ENCODE measurements at places on chromosomes 7 and 10. TPM values are rescaled to one million over a fixed set of nuclear protein-coding genes. Genes with fewer than 3 reads are reported as not detected.

GRCh38 chr7:405489-406211 lies 114.0 kb downstream of the PDGFA start:
- peak; percentile 6 for DNase-seq

DNA sequence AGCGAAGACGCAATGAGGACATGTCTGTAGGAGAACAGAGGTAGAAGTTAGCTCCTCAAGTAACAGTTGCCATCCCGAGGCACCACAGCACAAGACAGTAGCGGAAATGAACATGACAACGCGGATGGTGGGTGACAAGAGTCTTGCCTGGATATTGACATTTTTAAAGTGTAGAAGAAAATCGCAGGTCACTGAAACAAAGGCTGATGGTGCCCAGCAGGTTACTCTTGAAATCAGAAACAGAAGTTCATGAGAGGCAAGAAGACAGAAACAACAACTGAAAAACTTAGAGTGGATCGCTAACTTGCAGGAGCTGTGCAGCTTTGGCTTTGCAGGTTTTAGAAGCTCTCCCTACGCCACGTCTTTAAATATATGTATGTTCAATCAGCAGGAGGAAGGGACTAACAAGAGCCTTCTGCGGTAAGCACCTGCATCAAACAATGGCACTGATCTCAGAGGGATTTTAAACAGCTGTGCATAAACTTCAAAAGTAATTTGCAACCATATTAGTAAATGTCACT lies 1.8 kb downstream of the PRKCQ start:
- DNase-seq = no peak

GRCh38 chr7:92767437-92767836 lies 68.9 kb downstream of the CDK6 start:
- DNase-seq = no peak

- peak; percentile 98 for DNase-seq
Measured at GRCh38 chr10:110918269-110918642, 724 bp downstream of the BBIP1 start.

DNA sequence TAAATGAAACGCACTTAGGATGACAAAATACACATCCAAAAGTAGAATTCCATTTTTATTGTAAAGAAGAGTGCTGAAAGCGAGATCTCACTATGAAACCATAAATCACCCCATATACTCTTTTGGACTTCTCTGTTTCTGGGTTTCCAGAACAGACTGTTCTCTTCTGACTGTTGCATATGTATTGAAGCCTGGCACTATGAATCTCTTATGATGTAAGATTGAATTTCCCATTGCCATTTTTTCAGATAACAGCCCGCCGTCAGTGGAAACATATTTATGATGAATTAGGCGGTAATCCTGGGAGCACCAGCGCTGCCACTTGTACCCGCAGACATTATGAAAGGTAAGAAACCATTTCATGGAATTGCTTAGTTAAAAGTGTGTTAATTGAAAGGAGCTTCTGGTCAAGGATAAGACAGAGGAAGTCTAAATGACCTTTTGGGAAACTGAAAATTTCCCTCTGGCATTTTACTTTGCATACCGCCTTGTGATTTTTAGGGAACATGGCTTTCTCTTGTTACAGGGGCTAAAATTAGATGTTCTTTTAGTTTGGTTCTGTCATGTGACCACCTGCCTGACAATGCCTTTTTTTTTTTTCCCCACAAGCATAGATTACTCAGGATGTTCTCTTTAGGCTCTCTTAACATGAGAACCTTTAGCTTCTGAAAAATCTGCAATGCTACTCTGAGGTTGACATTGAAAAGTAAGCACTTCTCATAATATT lies 168.1 kb downstream of the ARID5B start:
- no peak for DNase-seq

DNA sequence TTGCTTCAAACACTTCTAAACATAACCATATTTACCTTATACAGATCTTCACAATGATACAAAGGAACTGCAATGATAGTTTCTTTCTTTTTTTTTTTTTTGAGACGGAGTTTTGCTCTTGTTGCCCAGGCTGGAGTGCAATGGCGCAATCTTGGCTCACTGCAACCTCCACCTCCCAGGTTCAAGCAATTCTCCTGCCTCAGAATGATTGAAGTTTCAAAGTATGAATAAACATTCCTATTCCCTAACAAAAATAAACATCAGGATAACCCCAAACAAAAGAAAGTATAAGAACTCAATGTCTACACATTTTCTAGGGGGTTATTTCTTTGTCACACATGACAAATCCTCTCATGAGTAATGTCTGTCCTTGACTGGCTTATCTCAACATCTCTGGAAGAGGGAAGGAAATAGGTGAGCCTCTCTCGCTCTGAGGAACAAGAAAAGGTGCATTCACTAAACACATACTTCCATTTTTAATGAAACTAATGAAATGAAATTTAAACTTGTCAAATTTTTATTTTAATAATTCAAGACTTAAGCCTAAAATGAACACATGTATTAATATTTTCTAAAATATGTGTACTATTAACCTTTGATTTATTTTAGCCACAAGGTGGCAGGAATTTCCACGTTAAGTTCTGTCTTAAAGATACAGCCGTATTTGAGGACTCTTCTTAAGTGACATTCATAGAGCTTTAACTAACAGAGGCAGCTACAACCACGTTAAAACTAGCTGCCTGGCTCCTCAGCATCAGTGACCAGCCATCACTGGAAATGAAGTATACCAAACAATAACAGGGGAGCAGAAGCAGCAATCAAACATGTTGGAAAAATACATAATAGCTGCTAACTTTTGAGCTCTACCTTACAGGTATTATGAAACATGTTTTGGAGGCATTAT lies 58.3 kb downstream of the MALSU1 start:
- DNase-seq = no peak

DNA sequence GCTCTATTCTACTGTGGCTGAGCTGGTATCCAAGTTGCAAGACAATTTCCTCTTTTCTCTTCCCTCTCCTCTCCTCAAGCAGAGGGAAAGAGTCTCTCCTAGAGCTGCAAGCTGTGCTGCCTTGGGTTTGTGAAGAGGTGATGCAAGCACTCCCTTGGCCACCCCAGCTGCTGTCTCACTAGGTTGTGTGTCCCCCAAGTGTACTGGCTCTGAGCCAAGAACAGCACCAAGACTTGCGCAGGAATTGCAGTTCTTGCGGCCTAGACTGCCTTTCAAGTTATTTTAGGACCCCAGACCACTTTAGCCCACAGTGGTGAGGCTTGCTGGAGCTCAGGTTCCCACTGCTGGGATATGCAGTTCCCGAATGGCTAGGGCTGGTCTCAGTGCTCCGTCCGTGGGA lies 411.6 kb downstream of the DPP6 start:
- DNase-seq = no peak

- peak; percentile 52 for DNase-seq
Measured at GRCh38 chr7:150787321-150788281, 12.6 kb downstream of the TMEM176B start.

- no peak for DNase-seq
Measured at GRCh38 chr7:155226261-155227003, 71.2 kb upstream of the INSIG1 start.

Gene PRPS1L1
- total RNA-seq = not detected

Gene SRPK2
- total RNA-seq = 29.1 TPM

Gene NYAP1
- total RNA-seq = 0.32 TPM

Gene DENND2A
- 14.4 TPM for total RNA-seq

All from left ventricle myocardium superior (tissue), 1 donor.